ENCODE measurements at places on chromosomes 7 and 10. TPM values are rescaled to one million over a fixed set of nuclear protein-coding genes. Genes with fewer than 3 reads are reported as not detected.
A peak's percentile ranks its signal among the peaks of the same experiment; 100 is the strongest.

IFIT1B gene
- total RNA-seq = not detected

ACSL5 gene
- total RNA-seq = 41.7 TPM

LRRC4 gene
- total RNA-seq = 2.4 TPM

GRCh38 chr10:6228647-6229046, 25.9 kb downstream of the PFKFB3 start:
- no peak for DNase-seq
- H3K36me3 ChIP-seq = peaks cover 55% of the 10 kb centered on the region
- H3K4me3 ChIP-seq = no peak overlapping the region
- H3K4me1 ChIP-seq = no peaks in the 10 kb centered on the region
- no peaks in the 10 kb centered on the region for H3K27me3 ChIP-seq
- no peak overlapping the region for H3K27ac ChIP-seq

GRCh38 chr10:124997771-124998623, 56.1 kb downstream of the ZRANB1 start:
- DNase-seq = peak; percentile 10
- H3K27ac ChIP-seq = no peak overlapping the region
- no peaks in the 10 kb centered on the region for H3K27me3 ChIP-seq
- H3K4me1 ChIP-seq = peaks cover 15% of the 10 kb centered on the region

GRCh38 chr7:107219563-107220244, 50.9 kb downstream of the HBP1 start:
- no peak for DNase-seq
- H3K4me1 ChIP-seq = no peaks in the 10 kb centered on the region
- H3K4me3 ChIP-seq = no peak overlapping the region
- no peak overlapping the region for H3K27ac ChIP-seq

- H3K4me3 ChIP-seq = no peak overlapping the region
- H3K36me3 ChIP-seq = no peaks in the 10 kb centered on the region
- DNase-seq = no peak
- no peaks in the 10 kb centered on the region for H3K4me1 ChIP-seq
Measured at GRCh38 chr7:102988631-102989560, 76.1 kb downstream of the LRRC17 start.

- H3K36me3 ChIP-seq = peaks cover 63% of the 10 kb centered on the region
- H3K4me1 ChIP-seq = no peaks in the 10 kb centered on the region
- no peak for DNase-seq
- H3K27ac ChIP-seq = no peak overlapping the region
Measured at GRCh38 chr10:119853574-119853973, 19.1 kb downstream of the MCMBP start.

- H3K27me3 ChIP-seq = no peaks in the 10 kb centered on the region
- no peak overlapping the region for H3K27ac ChIP-seq
- no peaks in the 10 kb centered on the region for H3K36me3 ChIP-seq
- peaks cover 11% of the 10 kb centered on the region for H3K4me1 ChIP-seq
- no peak for DNase-seq
Measured at GRCh38 chr10:33099748-33100147, 141.7 kb upstream of the ITGB1 start.

DNA sequence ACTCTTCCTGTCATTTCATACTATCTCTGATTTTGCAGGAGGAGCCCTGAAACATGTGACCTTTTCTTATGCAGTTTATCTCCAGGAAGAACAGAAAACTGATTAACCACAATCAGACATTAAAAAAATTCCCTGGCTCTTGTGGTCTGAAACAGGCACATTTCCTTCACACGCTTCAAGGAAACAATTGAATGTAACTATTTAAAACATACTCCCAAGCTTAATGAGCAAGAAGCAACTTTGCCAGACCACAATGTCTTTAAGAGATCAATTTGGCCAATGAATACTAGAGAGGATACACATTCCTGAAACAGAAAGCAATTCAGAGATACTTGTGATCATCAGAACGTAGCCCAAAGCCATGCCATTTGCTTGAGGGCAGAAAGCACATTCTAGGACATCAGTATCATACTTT, 65.8 kb downstream of the PIP4K2A start:
- peaks cover 7% of the 10 kb centered on the region for H3K36me3 ChIP-seq
- peak; percentile 56 for DNase-seq
- H3K27ac ChIP-seq = peak overlapping the region; percentile 91
- peaks cover 86% of the 10 kb centered on the region for H3K4me1 ChIP-seq
- H3K27me3 ChIP-seq = no peaks in the 10 kb centered on the region
- no peak overlapping the region for H3K4me3 ChIP-seq

DNA sequence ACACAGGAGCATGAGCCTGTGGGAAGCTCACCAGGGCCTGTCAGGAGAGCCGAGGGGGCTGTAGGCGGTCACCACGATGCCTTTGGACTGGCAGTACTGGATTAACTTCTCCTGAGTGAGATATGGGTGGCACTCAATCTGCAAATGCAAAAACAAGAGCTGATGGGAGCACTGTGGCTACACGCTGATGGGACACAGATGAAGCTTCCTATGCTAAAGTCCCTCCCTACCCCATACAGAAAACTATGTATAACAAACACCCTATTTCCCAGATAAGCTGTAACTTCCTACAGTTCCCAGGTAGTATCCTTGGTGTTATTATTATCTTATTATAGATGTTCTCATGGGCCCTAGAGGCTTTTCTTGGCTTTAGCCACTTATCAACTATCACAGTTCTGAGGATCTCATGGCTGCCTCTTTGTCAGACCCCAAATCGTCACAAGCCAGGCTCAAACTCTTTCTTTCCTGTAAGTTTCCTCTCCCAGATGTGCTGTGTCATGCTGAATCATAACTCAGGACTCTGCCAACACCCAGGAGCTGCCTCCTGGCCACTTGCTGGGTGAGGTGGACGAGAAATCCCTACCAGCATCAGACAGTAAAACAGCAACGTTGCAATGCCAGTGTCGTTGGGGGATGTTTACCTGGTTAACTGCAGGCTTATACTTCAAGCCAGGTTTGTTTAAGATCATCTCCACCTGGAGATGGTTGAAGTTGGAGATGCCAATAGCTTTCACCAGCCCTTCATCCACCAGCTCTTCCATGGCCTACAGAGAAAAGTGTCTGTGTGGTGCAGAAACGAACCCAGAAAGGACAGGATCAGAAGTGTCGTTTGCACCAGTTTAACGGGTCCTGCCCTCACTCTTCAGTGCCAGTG, 10.3 kb downstream of the AKR1B1 start:
- H3K36me3 ChIP-seq = peaks cover 70% of the 10 kb centered on the region
- H3K4me3 ChIP-seq = no peak overlapping the region

GRCh38 chr7:30155481-30155880, 20.7 kb downstream of the MTURN start:
- H3K36me3 ChIP-seq = no peaks in the 10 kb centered on the region
- H3K27ac ChIP-seq = no peak overlapping the region
- H3K4me3 ChIP-seq = no peak overlapping the region
- no peak for DNase-seq

DNA sequence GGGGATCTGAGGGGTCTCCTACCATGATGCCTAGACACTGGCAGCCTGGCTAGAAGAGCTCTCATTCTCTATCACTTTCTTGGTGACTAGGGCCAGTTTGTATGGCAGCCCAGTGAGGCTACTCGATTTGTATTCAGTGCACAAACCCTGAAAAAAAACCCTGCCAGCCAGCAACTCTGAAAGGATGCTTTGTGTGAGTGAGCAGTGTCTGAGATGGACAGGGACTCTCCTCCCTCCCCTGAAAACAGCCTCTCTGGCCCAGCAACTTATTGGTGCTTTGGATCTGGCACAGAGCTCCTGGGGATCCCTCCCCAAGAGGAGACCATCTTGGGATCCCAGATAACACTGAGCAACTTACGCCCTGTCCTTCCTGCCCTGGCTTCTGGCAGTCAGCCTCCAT, 10.8 kb upstream of the LRRC4 start:
- H3K4me1 ChIP-seq = peaks cover 6% of the 10 kb centered on the region
- H3K27ac ChIP-seq = no peak overlapping the region
- H3K27me3 ChIP-seq = no peaks in the 10 kb centered on the region
- no peaks in the 10 kb centered on the region for H3K36me3 ChIP-seq
- H3K4me3 ChIP-seq = no peak overlapping the region

GRCh38 chr7:152663931-152664330, 12.0 kb downstream of the XRCC2 start:
- H3K27ac ChIP-seq = no peak overlapping the region
- no peak for DNase-seq
- H3K4me1 ChIP-seq = no peaks in the 10 kb centered on the region
- H3K36me3 ChIP-seq = no peaks in the 10 kb centered on the region

- no peaks in the 10 kb centered on the region for H3K27me3 ChIP-seq
- no peaks in the 10 kb centered on the region for H3K4me1 ChIP-seq
- no peak overlapping the region for H3K4me3 ChIP-seq
- H3K36me3 ChIP-seq = no peaks in the 10 kb centered on the region
Measured at GRCh38 chr10:964988-965417, 23.2 kb upstream of the GTPBP4 start.
